Activated T-cell treated with anti-CD3 and anti-CD28 coated beads, Interleukin-2, amount 50 U/mL, for 48 hours (primary cell): ENCODE measurements at places on chromosomes 16 and 17.

GRCh38 chr17:40922239-40922638, 15.2 kb downstream of the KRT23 start:
- no peak for DNase-seq

DNA sequence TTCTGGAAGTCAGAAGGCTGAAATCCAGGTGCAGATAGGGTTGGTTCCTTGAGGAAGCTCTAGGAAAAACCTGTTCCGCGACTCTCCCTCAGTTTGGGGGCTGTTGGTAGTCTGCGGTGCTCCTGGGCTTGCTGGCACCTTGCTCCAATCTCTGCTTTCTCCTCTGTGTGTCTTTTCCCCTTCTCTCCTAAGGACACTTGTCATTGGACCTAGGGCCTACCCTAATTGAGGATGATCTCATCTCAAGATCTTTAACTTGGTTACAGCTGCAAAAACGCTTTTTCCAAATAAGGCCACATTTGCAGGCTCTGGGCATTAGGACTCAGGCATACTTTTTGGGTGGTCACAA, 12.9 kb upstream of the CACNG4 start:
- DNase-seq, result no peak

DNA sequence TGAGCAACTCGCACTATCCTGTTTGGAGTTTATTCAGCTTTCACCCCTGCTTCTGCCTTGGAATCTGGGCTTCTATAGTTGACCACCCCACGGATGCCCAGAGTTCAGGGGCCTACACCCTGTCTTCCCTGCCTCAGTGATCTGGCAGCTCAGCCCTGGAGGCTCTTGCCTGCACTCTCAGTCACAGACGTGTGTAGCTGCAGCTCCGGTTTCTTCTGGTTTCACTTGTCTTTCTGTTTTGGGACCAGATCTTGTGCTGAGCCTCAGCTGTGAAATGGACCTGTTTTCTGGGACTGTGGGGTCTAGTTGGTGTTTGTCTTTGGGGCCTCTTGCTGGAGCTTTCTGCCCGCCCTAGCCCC, 5.8 kb downstream of the GPT2 start:
- DNase-seq, result no peak

- no peak for DNase-seq
Observed at GRCh38 chr17:10550014-10550413, 556 bp upstream of the MYH2 start.

GRCh38 chr16:11347831-11348230, 2.6 kb downstream of the RMI2 start:
- no peak for DNase-seq

DNA sequence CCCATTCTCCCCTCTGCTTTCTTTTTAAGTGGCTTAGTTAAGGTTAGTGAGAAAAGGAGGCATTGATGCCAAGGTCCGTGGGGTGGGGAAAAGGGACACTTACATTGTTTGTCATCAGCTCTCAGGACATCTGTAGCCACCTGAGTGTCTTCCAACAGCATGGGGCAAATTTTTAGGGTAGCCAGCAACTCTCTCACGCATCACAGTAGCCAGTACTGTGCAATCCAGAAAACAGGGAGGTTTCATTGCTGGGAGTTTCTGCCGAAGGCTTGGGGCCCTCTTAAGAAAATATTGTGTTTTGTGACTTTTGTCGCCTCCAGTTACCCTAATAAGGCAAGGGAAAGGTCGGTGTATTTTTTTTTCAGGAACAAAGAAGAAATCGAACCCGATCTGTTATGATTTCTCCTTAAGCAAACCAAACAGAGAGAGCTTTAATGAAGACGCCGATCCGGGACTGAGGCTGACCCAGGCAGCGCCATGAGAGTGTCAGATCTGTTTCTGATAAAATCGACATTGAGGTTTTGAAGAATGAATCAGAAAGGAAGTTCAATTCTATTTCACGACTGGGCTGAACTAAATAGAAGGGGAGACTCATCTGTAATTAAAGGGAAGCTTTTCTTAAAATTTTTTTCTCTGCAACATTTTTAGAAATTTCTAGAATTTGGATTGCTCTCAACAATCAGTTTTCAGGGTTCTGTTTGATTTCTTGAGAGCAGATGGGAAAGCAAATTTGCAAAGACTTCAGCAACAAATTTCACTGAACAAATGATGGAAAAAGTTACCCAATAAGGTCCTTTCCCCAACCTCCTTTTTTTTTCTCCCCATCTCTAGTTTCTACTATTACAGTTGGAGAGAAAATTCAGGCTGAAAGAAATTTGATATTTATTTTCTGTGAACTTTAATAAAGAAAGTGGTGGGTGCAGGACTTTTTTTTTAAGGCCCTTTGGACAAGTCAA, 144.7 kb upstream of the IRX3 start:
- DNase-seq, result no peak

- no peak for DNase-seq
Observed at GRCh38 chr16:7602291-7602950, 269.8 kb downstream of the RBFOX1 start.

GRCh38 chr16:51697454-51697853, 546.4 kb upstream of the SALL1 start:
- no peak for DNase-seq

DNA sequence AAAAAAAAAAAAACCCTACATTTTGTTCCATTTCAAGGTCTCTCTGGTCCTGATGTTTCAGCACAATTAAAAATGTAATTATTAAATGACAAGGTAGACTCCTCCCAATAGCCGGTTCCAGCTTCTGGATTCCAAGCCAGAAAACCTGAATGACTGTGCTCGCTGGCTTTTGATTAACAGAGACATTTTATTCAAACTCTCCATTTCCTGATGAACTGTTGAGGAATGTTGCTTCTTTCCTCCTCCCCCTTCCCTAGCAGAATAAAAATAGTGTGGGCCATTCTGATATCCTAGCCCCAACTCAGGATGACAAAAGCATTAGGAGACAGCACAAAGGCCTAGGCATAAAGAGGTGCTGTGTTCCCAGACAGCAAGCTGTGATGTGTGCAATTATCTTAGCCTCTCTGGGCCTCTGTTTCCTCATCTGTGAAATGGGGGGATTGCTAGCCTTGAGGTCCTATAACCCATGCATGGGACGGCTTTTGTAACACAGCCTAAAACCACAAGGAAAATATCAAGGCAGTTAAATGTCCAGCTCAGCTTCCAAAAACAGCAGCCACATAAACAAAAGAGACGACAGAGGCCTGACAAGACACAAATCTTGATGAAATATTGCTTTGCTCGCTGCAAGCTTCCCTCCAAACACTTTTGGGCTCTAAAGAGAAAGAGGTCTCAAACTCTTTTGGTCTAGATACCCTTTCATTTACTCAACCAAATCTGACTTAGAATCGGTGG, 127.2 kb upstream of the RCVRN start:
- DNase-seq, result no peak

GRCh38 chr17:79114458-79115301, 40.1 kb downstream of the ENGASE start:
- no peak for DNase-seq

DNA sequence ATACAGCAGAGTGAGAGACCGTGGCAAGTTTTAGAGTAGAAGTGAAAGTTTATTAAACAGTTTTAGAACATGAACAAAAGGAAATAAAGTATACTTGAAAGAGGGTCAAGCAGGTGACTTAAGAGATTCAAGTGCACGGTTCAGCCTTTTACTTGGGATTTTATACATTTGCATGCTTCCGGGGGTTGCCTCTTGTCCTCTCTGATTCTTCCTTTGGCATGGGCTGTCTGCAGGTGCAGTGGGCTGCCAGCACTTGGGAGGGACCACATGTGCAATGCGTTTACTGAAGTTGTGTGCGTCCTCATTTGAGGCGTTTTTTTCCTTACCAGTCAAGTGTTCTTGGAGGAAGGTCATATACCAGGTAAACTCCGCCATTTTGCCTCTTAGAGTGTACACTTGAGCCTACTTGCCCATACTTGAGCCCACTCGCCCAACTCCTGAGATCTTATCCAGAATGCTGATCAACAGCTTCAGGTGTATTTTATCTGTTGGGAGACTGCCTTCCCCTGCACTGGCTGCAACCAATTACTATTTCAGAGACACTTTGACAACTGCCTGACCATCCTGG, 195.2 kb downstream of the IRX5 start:
- DNase-seq, result no peak

GRCh38 chr17:50778471-50778870, 11.2 kb upstream of the ANKRD40CL start:
- no peak for DNase-seq

DNA sequence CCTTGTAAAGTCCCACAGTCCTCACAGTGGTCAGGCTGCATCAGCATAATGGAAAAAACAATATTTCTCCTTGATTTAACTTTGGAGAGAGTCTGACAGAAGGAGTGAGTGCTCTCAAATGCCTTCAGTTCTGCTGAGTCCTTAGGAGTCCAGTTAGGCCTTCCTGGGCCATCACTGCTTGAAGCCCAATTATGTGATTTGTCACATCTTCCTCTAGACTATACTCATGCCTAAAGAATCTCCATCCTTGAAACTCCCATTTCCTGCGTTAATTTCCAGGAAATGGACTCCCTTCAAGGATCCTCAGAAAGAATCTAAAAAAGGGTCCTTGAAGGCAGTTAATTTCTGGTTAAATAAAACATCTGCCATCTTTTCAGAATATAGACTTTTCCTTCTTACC, 52.8 kb downstream of the SLFN5 start:
- no peak for DNase-seq

DNA sequence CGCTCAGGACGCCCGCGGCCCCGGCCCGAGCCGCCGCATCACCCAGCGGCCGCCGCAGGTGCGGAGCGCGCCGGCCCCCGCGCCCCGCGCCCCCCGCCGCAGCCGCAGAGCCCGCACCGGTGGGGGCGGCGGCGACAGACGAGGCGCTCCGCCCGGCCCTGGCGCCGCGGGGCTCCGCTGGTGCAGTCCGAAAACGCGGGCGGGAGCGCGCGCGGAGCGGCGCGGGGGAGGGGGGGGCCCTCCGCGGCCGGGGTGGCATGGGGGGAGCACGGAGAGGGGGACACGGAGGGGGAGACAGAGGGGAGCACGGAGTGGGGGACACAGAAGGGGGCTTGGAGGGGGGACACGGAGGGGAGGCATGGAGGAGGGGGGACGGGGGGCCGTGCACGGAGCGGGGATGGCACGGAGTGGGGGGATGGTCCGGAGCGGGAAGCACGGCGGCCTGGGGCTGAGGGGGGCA, at the start of gene AATK:
Gene AATK, minus strand, starts transcription at position 189 of the 460 bp plus-strand sequence. CDS start 229 bp downstream, outside the sequence.
- DNase-seq, result no peak

DNA sequence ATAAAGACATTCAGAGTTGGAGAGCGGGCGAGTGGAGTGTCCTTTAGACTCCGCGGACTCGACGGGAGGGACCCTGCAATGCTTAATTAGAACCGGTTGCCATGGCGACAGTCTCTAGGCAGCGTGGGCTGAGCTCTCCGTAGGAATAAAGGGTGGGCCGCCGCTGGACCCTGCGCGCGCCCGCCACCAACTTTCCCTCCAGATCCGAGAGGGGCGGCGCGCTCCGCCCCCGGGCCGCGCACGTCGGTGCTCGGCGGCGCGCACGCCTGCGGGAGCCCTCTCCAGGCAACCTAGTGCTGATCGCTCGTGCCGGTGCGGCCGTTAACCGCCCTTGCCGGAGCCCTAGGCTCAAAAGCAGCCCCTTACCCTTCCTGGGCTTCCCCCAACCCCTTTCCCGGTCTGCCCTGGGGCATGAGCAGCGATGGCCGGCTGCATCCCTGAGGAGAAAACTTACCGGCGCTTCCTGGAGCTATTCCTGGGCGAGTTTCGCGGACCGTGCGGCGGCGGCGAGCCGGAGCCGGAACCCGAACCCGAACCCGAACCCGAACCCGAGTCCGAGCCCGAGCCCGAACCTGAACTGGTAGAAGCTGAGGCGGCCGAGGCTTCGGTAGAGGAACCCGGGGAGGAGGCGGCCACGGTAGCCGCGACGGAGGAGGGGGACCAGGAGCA, at the start of gene PPM1E:
Gene PPM1E, plus strand, starts transcription at position 278 of the 669 bp plus-strand sequence.
- DNase-seq, result peak; percentile 56

GRCh38 chr16:54932737-54933254, 2.1 kb downstream of the IRX5 start:
- no peak for DNase-seq

- no peak for DNase-seq
Observed at GRCh38 chr17:22671110-22671509, 978.8 kb downstream of the KCNJ18 start.

DNA sequence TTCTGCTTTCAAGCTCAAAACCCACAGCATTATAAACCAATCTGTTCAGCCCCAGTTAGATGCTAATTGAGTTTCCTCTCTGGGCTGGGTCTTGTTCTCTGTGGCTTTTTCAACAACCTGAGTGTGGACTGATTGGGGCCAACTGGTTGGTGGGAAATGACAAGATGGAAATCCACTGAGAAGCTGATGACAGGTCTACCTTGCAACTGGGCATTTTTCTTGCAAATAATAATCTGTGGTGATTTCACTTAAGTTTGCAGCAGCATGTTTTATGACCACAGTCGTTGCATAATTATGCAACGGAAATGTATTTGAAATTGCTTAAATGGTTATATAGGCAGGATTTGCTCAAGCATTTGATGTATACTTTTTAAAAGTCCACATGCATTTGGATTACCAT, 69.9 kb downstream of the AKAP1 start:
- no peak for DNase-seq

GRCh38 chr17:71109697-71110096, 940.4 kb downstream of the KCNJ2 start:
- DNase-seq, result no peak

DNA sequence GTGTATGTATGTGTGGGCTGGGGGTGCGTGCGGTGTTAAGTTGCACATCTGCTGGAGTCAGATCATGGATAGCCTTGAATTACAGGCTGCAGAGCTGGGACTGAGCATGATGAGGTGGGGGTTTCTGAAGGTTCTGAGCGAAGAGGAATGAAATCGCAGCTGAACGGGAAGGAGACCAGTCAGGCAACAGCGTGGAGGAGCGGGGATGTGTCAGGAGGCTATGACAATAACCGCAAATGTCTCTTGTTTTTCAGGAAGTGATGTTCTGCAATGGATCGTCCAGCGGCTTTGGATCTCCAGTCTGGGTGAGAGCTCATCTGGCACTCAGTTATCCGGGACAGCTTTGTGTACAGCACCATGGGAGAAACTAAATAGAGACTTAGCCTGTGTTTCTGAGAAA, 20.9 kb downstream of the RGS9 start:
- DNase-seq, result no peak

DNA sequence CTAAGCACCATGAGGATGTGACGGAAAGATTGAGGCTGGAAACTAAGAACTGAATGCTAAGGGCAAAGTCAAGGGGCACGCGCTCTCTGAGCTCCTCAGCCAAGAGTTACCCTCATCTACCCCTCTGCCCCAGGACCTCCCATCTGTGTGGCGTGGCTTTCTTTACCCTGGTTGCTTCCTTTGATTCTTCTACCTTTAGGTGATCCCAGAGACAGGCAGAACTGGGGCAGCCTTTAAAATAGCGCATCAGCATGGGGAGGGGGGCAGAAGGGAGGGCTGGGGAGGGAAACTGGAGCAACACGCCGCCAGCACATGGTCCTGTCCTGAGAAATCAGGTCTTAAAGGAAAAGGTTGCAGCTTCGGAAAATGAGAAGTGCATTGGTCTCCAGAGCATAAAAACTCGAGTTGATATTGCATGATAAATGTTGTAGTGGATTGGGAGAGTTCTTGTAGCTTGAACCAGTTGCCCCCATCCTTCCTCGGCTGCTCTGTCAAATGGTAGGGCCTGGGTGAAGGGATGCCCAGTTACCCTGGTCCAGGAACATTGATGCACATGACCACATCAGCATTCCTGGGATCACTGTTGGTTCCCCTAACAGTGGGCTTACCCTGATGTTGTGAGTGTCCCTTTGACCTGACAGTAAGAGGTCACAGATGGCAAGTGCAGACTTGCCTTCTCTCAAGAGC, 29.7 kb downstream of the LDHD start:
- DNase-seq, result no peak

- DNase-seq, result no peak
Observed at GRCh38 chr17:44077595-44077909, 7.0 kb downstream of the G6PC3 start.
